ENCODE measurements at places on chromosomes 2 and 18.

DNA sequence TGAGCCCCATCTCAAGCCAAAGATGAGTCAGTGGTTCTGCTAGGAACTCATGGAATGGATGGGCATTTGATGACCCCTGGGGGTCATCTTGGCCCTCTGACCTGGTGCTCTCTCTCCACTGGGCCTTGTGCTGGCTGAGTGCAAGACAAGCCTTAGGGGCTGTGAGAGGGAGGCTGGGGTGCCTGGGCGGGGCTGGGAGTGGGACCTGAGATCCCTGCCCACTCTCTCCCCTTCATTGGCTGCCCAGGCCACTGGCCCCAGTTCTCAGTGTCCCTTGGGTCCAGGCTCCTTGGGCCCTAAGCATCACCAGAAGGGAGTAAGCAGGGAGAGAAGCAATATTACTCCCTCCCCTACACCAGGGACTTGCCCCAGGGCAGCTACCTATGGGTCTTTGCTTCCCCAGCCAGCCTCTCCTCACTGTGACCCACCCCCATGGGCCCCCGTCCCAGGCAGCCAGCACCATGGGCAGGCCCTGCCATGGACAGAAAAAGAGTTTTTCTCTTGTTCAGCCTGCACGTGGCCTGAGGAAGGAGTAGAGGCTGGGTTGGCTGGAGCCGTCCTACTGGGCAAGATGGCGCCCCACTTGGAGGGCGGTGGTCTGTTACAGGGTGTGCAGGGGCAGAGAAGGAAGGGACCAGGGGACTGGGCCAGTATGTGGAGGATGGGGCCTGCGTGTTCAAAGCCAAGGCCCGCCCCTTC is 33.6 kb downstream of the ATOH8 start:
- DNase-seq, result no peak

DNA sequence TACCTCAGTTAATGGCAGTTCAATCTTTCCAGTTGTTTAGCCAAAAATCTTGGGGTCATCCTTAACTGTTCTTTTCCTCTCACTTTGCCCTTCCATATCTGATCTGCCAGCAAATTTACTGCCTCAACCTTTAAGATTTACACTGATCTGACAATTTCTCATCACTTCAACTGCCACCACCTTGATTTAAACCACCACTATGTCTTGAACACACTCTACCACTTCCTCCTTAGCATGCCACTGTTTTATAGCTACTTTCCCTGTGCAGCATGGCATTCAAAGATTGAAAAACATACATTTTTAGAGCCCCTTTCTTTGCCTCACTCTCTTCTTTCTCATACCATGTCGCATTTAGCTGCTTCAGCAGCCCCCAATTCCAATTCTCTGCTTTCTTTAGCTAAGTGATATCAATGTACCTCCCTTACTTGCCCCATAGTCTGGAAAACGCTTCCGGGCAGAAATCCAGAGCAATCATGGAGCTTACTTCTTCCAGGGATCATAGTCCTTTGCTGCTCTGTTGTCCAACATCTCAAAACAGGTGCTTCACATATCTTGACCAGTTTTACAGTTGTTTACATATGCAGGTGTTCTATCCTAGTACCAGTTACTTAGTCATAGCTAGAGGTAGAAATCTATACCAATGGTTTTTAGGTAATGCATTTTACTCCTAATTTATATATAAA is 10.9 kb downstream of the PGAP1 start:
- DNase-seq, result no peak

GRCh38 chr2:71073475-71073874 is 5.0 kb downstream of the NAGK start:
- no peak for DNase-seq

GRCh38 chr18:7958081-7958896 is 391.2 kb downstream of the PTPRM start:
- no peak for DNase-seq

DNA sequence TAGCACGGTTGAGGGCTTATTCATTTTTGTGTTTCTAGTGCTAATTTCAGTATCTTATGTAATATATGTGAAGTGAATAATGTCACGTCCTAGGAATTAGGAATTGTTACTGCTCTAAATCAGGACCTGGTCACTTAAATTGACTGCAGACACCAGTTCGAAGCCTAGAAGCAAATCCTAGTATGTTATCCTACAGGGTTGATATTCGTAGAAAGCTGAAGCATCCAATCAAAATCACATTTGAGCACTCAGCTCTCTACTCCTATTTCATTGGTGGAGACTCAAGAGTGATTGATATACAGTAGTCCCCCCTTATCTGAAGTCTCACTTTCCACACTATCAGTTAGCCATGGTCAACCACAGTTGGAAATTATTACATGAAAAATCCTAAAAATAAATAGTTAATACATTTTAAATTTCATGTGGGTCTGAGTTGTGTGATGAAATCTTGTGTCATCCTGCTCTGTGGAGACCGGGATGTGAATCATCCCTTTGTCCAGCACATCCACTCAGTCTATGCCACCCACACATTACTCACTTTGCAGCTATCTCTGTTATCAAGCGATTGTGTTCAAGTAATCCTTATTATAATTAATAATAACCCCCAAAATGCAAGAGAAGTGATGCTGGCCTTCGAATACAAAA is 35.2 kb upstream of the SCN9A start:
- DNase-seq, result peak; percentile 67

DNA sequence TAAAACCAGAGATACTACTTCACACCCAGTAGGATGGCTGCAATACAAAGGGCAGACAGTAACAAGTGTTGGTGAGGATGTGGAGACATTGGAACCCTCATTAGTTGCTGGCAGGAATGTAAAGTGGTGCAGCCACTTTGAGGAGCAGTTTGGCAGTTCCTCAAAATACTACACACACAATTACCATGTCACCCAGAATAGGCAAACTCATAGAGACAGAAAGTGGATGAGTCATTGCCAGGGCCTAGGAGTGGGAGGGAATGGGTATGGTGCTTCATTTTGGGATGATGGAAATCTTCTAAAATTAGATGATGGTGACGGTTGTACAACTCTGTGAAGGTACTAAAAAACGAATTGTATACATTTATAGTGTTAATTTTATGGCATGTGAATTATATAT is 54.8 kb downstream of the ATP9B start:
- no peak for DNase-seq

- DNase-seq, result no peak
Measured at GRCh38 chr2:41967476-41968181, 80.2 kb upstream of the PKDCC start.

- DNase-seq, result peak; percentile 12
Measured at GRCh38 chr2:75064691-75065396, 106.4 kb downstream of the POLE4 start.

GRCh38 chr2:183678908-183679307 is 554.7 kb downstream of the NUP35 start:
- no peak for DNase-seq

DNA sequence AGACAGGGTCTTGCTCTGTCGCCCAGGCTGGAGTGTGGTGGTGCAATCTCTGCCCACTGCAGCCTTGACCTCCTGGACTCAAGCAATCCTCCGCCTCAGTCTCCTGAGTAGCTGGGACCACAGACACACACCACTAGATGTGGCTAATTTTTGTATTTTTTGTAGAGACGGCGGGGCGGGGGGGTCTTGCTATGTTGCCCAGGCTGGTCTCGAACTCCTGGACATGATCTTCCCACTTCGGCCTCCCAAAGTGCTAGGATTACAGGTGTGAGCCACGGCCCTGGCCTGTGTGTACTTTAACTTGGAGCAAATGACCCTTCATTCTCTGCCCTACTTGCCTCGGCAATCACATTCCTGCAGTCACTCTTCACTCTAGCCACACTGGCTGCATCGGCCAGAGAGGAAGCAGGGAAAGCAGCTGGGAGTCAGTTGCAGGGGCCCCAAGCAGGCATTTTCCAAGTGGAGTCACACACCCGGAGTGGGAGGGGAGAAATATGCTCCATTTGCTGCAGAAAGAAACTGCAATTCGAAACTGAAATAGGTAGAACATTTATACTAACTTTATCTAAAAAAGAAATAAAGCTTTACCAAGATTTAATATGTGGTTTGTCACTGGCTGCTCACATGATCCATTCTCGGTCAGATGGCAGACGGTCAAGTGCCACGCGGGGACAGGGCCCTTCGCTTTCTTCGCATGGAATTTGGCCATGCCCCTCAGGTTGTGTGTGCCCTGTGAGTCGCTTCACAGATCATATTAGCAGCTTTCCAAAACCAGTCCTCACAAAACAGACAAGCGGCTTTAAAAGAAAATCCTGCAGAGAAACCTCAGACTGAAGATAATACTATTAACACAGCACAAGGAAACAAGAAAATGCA is 37.1 kb downstream of the FAM161A start:
- DNase-seq, result no peak

DNA sequence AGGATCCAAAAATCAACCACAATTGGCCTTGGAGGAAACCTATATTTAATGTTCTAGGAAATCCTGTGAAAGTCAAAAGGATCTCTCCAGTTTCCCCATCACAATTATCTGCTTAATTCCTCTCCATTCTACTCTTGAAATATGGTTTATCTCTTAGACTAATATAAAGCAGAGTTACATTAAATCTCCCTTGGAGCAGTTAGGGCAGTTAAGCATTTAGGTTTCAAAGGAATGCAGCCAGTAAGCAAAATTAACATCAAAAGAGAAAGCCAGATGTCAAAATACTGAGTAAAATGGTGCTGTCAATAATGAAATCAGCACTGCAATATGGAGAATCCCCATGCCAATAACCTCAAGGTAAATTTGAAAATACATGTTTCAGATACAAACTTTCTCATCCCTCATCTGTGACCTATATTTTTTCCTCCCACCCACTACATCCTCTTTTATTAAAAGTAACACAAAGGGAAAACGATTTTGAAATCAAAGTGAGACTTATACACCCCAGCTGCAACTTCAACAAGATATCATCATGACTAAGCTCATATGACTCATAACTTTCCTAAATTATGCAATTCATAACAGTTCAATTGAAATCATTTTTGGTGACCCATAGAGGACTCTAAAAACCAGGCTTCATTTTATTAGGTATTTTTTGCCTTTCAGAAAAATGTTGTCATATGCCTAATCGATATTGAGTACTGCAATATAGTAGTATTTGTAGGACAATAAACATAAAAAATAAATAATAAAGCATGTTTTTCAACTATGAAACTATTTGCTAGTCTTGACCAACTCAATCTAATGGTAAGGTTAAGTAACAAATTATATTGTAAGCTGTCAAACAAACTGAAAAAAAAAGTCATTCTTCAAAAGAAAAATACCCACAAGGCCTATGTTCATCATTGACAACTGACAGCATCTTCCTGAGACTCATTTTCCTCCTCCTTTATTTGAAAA is 3.1 kb downstream of the ADAM17 start:
- DNase-seq, result no peak

DNA sequence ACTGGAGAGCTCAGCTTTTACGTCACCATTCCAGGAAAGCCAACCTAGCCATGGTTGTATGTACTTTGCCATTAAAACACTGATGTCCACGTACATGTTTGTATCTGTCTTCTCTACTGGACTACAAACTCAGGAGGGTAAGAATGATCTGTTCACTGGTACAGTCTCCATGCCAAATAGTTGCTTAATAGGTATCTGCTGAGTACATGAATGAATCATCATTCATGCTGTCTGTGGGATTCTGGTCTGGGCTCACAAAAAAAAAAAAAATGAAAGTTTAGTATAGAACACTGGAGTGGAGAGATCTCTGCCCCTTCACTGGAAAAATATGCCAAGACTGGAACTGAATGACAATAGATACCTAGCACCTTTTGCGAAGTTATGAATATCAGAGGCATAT is 102.6 kb upstream of the ITGA4 start:
- DNase-seq, result peak; percentile 38

DNA sequence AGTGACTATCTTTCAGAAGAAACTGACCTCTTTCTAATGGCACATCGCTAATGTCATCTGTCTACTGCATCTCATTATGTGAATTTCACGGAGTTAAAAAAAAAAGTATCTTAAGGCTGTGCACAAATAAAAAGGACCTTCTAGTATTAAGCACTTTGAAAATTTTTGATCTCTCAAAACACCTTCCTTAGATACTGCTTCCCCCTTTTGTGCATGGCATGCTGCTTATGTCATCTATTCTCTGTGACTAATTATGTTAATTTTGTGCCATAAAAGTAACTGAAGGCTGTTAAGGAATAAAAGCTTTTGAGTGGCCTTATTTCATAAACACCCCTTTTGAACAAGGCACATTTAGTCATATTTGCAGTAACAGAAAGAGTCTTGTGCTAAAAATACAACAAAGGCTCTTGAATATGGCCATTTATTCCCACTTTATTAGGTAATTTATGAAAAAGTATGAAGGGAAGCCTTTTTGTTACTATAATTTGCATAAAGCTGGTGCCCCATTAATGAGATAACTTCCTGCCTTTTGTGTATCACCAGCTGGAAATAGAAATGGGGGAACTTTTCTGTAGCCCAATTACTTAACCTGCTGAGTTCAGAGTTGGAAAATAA is 1412.0 kb upstream of the ZEB2 start:
- no peak for DNase-seq

GRCh38 chr2:47189635-47190034 is 34.5 kb upstream of the STPG4 start:
- peak; percentile 58 for DNase-seq

GRCh38 chr18:49854681-49855080 is 41.3 kb upstream of the ACAA2 start:
- DNase-seq, result peak; percentile 21

DNA sequence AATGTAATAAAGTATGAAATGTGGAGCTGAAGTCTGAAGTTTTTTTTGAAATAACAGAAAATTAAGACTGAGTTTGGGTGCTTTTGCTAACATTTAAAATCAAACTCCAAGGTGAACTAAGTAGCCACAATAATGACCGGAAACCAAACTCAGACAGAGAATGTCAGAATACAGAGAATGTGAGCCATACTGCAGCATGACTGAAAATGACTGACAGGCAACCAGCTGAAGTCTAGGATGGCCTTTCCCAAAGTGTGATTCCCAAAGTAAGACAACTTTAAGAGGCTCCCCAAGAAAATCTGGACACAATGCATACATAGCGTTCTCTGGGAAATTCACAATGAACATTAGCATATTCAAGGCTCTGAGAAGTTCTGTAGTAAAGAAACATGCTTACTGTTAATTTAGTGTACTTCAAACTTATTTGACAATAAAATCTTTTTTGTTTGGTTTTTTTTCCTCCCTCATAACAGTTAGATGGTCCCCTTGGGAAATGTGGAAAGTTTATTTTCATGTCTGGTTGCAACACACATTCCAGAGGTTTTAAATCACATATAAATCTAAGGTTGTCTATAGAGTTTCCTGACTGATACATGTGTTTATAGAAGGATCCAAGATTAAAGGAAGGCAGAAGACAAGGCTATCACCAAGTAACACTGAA is 28.6 kb downstream of the PLA2R1 start:
- no peak for DNase-seq

- DNase-seq, result no peak
Measured at GRCh38 chr2:169478745-169479256, 493 bp upstream of the BBS5 start.

DNA sequence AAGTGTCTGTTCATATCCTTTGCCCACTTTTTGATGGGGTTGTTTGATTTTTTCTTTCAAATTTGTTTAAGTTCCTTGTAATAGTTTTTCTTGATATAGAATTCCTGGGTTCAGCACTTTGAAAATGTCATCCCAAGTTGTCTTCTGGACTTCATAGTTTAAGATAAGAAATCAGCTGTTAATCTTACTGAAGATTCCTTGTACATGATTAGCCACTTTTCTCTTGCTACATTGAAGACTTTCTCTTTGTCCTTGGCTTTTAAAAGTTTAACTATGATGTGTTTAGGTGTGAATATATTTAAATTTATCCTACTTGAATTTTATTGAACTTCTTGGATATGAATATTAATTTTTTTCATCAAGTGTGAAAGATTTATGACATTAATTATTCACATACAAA is 387.2 kb upstream of the CWC22 start:
- DNase-seq, result no peak
